NCI-H460 (cell line): ENCODE measurements at places on chromosomes 12 and 14.
A peak's percentile ranks its signal among the peaks of the same experiment; 100 is the strongest.

- DNase-seq: no peak
Observed at GRCh38 chr12:114648711-114649110, 35.3 kb downstream of the TBX3 start.

DNA sequence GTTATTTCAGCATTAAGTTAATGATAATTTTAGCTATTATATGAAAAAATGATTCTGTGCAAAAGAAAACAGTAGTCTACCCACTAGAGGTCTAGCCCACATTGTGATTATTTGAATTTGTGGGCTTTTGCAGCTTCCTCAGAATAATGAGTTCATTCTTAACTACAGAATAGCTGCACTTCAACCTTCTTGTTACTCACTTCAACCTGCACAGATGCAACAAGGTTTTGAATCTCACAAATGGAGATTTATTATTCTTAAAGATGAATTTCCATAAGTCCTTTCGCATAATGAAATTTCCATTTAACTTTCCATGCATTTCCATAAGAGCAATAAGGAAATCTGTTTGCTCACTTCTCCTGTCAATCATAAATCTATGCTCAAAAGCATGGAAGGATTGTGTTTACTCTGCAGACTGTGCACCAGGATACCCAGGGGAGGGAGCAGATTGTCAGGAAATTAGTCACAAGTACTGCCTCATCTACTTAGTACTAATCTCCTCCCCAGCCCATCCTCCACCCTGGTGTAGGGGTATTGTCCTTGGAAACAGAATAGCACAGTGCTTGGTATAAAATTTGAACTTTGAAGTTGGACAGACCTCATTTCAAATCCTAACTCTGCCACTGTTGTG is 24.1 kb downstream of the PTGER2 start:
- peak; percentile 63 for DNase-seq

- no peak for DNase-seq
Observed at GRCh38 chr14:94139006-94139405, 9.6 kb upstream of the IFI27L2 start.

- no peak for DNase-seq
Observed at GRCh38 chr12:129530984-129531383, 372.8 kb downstream of the TMEM132D start.

GRCh38 chr12:73699318-73699717 is 838.3 kb upstream of the ATXN7L3B start:
- DNase-seq: no peak

- DNase-seq: no peak
Observed at GRCh38 chr12:114444422-114445279, 38.7 kb upstream of the TBX5 start.

DNA sequence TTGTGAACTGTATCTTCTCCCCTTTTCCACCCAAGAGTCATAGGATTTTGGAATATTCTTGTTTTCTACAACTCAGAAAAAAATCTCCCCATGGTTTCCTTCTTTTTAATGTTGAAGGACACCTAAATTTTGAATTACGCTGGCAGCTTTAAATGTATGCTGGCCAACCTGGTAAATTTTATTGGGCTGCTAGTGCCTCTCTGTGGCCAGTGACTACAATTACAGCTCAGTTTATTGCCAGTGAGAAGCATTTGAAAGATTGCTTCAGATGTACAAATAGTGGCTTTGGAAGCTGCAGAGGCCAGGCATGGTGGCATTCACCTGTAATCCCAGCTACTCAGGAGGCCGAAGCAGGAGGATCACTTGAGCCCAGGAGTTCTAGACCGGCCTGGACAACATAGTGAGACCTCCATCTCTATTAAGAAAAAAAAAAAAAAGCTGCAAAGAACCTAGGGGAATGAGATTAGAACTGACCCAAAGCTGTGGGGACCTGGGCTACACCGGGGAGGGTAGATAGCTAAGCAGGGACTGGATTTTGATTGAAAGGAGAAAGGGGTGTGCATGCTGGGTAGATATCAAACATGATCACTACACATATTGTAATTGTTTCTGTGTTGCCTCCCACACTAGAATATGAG is 7.6 kb upstream of the RAB21 start:
- DNase-seq: peak; percentile 66

- no peak for DNase-seq
Observed at GRCh38 chr14:101294136-101294535, 267.2 kb upstream of the DIO3 start.

- DNase-seq: no peak
Observed at GRCh38 chr14:67317822-67318221, 41.8 kb downstream of the ATP6V1D start.

- DNase-seq: no peak
Observed at GRCh38 chr14:22097586-22098292, 424.1 kb upstream of the OR4E1 start.

DNA sequence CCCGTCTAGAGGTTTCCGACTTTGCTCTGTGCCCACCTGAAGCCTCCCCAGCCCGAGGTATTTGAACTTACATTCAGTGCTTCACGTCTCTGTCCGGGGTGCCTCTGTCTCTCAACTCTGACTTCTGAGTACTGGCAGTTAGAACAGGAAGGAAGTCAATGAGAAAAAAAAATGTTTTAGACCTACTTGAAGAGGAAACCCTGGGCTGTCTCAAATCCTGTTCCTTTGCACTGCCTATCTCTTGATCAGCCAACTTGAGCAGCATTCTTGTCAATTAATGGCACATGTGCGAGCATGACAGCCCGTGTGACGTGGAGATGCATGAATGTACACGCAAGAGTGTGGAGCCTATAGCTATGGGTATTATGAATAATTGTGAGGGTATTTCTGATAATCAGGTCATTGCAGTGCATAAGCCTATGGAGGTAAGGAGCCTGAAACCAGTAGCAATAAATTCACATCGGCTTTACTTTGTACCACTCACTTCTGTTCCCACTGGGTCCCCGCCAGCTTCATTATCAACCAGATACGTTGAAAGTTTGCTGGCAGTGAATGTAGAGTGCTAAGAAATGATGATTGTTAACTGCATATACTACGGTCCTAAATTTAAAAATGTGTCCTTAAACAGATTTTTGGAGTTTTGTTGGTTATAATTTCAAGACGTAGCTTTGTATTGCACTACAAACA is at the start of gene ARHGDIB:
TSS of gene ARHGDIB (minus strand) at position 136 of the 687 bp plus-strand sequence. CDS start 10,889 bp downstream, outside the sequence.
- no peak for DNase-seq

DNA sequence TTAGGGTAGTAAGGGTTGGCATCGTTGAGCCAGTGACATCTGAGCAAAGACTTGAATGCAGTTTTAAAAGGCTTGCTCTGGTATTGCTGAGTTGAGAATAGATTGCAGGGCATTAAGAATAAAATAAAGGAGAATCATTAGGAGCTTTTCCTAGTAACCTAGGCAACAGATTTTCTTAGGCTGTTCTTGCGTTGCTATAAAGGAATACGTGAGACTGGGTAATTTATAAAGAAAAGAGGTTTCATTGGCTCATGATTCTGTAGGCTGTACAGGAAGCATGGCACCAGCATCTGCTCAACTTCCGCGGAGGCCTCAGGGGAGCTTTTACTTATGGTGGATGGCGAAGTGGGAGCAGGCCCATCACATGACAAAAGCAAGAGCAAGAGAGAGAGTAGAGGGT is 97.4 kb downstream of the RAD51B start:
- no peak for DNase-seq
